Glutamatergic neuron (in vitro differentiated cells): ENCODE measurements at places on chromosomes 1 and 21. TPM values are rescaled to one million over a fixed set of nuclear protein-coding genes. Genes with fewer than 3 reads are reported as not detected.
A peak's percentile ranks its signal among the peaks of the same experiment; 100 is the strongest.

- no peak overlapping the region for H3K27ac ChIP-seq
- DNase-seq: no peak
- peaks cover 6% of the 10 kb centered on the region for H3K27me3 ChIP-seq
Observed at GRCh38 chr21:34509151-34509550, 2.9 kb downstream of the KCNE1 start.

DNA sequence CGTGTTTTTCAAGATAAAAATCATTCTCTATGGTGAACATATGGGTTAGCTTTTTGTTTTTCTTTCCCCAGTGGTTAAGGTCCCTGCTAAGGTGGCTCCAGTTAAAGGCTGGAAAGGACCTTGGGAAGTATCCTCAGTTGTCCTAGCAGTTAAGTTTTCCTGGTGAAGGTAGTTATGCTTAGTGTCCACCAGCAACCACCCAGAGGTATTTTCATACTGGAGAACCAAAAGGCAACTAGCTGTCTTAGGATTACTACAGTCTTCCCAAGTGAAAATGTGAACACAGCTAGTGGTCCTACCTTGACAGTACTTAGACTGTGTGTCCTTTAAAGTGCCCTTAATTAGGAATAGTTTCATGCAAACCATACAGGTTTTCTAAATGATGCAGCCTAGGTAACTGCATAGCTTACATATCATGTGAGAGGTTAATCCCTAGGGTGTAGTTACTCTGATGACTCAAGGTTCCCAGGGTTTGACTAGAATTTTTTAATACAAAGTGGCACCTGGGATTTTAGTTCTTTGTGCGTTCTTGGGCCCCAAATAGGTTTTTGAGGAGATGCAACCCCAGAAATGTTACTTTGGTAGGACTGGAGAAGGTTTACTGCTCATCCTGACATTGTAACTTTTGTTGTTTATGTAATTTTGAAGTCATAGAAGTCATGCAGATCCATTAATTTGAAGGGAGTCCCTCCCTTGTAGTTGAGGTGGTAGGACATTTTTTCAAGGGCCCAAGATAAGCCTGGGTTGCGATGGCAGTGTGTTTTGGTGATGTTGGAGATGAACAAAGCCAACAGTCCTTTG, 36.5 kb downstream of the YY1AP1 start:
- H3K4me3 ChIP-seq: no peak overlapping the region
- no peak overlapping the region for H3K27ac ChIP-seq
- H3K4me1 ChIP-seq: no peaks in the 10 kb centered on the region
- DNase-seq: no peak

- no peak overlapping the region for H3K27ac ChIP-seq
- H3K36me3 ChIP-seq: peaks cover 17% of the 10 kb centered on the region
- no peak overlapping the region for H3K4me3 ChIP-seq
- no peak for DNase-seq
Observed at GRCh38 chr21:38965910-38966504, 160.3 kb downstream of the ETS2 start.

GRCh38 chr1:51453010-51453409, 66.1 kb downstream of the EPS15 start:
- peaks cover 2% of the 10 kb centered on the region for H3K4me1 ChIP-seq
- H3K27me3 ChIP-seq: no peaks in the 10 kb centered on the region

The PRKCZ gene
- 120 TPM for total RNA-seq

DNA sequence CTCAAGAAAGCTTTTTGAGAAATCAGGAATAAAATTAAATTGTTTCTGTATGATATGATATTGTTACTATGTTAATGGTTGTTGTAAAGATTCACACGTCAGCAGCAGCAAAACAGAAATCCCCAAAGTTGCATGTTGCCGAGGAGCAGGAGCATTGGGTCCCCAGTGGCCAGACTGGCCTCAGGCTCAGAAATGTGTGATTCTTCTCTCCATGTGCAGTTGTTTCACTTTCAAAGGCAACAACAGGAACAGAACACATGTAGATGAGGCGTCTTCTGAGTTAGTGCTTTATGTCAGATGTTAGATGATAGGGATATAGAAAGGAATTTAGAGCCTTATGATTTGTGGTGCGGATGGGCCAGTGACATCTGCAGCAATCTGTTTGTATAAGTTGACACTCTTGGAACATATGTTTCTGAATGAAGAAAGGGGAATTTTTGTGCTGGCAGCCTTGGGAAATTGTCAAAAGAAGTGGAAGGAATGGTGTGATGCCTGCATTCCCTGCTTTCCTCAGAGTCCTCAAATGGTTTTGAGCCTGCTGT, 2.1 kb upstream of the TTLL7 start:
- peak overlapping the region; percentile 52 for H3K27ac ChIP-seq
- peaks cover 11% of the 10 kb centered on the region for H3K27me3 ChIP-seq
- peaks cover 5% of the 10 kb centered on the region for H3K36me3 ChIP-seq
- peak overlapping the region; percentile 88 for H3K4me3 ChIP-seq
- DNase-seq: peak; percentile 36

The TRMT1L gene
- 13.5 TPM for total RNA-seq

The RGS13 gene
- total RNA-seq: not detected

DNA sequence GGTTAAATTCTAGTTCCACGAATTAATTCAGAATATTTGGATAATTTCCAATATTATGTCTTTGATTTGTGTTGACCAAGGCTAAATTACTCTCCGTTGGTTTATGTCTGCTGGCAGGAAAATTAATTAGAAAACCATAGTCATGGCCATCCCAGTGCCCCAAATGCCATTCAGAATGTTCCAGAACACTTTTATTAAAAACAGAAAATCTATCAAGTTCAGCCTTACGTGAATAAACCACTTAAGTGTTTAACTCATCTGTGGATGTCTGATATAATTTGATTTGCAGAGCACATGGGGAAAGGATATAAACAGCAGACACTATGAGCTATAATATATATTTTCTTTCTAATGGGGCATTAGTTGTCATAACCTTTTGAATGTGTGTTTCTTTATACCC, 480.7 kb downstream of the MRPL39 start:
- no peaks in the 10 kb centered on the region for H3K27me3 ChIP-seq
- no peaks in the 10 kb centered on the region for H3K4me1 ChIP-seq
- no peaks in the 10 kb centered on the region for H3K36me3 ChIP-seq
- no peak overlapping the region for H3K4me3 ChIP-seq

The WLS gene
- total RNA-seq: 1.5 TPM

- no peak overlapping the region for H3K4me3 ChIP-seq
- H3K36me3 ChIP-seq: no peaks in the 10 kb centered on the region
- peaks cover 5% of the 10 kb centered on the region for H3K27me3 ChIP-seq
- no peak overlapping the region for H3K27ac ChIP-seq
- H3K4me1 ChIP-seq: peaks cover 14% of the 10 kb centered on the region
Observed at GRCh38 chr1:230071316-230071715, 4.3 kb downstream of the GALNT2 start.

GRCh38 chr21:41671859-41672542, 94.9 kb downstream of the RIPK4 start:
- no peak overlapping the region for H3K4me3 ChIP-seq
- H3K36me3 ChIP-seq: no peaks in the 10 kb centered on the region
- no peak for DNase-seq

The HRNR gene
- not detected for total RNA-seq

DNA sequence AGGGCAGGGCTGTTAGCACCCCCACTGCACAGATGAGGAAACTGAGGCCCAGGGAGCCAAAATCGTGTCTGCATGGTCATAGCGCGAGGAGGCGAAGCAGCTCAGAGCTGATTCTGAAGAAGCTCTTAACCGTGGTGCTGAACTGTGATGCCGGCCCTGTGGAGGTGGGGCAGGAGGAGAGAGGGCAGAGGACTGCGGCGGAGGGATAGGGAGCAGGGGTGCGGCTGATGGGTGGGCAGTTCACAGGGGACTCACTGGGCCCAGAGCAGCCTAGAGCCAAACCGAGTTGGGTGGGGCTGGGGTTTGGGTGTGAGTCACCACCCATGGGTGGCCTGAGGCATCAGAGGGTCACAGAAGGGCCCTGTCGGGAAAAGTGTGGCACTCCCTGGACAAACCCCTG, 74.7 kb downstream of the RAP1GAP start:
- no peak overlapping the region for H3K27ac ChIP-seq
- no peak overlapping the region for H3K4me3 ChIP-seq
- peaks cover 4% of the 10 kb centered on the region for H3K27me3 ChIP-seq
- no peak for DNase-seq
- H3K36me3 ChIP-seq: no peaks in the 10 kb centered on the region

DNA sequence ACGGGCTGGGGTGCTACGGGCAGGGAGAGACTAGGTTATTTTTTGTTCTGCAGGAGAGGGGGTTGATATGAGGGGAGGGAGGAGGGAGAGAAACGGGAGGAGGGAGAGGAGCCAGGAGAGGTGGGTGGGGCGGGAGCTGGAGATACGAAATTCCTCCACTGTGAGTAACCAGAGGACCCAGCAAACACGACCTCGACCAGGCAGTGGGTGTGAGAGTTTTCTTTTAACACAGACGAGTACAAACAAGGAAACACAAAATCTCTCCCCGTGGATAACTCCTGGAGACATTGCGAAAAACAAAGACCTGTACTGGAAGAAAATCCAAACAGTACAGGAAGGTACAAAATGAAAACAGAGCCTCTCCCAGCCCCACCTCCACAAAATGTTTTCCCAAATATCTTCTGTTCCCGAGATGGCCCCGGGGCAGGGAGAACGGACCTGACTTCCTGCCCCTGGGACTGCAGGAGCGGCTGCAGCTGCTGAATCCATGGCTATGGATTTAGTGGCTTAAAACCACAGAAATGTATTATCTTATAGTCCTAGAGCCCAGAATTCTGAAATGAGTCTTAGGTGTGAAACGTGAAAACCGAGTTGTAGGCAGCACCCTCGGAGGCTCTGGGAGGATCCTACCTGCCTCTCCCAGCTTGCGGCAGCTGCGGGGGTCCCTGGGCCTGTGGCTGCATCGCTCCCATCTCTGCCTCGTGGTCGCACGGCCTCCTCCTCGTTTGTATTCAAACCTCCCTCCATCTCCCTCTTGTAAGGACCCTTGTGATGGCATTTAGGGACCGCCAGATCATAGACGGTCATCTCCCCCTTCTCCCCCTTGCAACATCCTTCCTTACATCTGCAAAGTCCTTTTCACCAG, 82.2 kb downstream of the RIPK4 start:
- H3K27ac ChIP-seq: no peak overlapping the region
- peaks cover 5% of the 10 kb centered on the region for H3K4me1 ChIP-seq
- no peak for DNase-seq
- no peaks in the 10 kb centered on the region for H3K36me3 ChIP-seq

The RIIAD1 gene
- total RNA-seq: 3.8 TPM

The NMNAT2 gene
- 76.4 TPM for total RNA-seq

DNA sequence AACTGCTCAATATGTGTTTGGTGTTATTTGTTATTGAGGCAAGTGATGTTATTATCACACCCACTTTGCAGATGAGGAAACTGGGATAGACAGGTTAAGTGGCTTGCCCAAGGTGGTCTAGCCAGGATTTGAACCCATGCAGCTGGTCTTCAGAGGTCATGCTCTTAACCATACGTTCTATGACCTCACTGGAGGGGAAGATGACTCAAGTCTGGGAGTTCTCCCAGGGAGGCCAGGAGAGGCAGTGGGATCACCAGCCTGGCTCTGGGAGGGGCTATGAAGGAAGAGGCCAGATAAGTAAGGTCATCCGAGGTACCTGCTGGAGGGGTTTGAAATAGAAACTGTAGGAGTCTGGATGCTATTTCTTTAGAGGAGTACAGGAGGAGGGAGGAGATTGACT, 95.3 kb downstream of the NAV1 start:
- no peak overlapping the region for H3K27ac ChIP-seq
- no peaks in the 10 kb centered on the region for H3K36me3 ChIP-seq
- peaks cover 21% of the 10 kb centered on the region for H3K4me1 ChIP-seq
